Caki2 (cell line): ENCODE measurements at places on chromosomes 13 and 19.

GRCh38 chr13:105616333-105617075, 919.0 kb downstream of the EFNB2 start:
- DNase-seq: no peak

DNA sequence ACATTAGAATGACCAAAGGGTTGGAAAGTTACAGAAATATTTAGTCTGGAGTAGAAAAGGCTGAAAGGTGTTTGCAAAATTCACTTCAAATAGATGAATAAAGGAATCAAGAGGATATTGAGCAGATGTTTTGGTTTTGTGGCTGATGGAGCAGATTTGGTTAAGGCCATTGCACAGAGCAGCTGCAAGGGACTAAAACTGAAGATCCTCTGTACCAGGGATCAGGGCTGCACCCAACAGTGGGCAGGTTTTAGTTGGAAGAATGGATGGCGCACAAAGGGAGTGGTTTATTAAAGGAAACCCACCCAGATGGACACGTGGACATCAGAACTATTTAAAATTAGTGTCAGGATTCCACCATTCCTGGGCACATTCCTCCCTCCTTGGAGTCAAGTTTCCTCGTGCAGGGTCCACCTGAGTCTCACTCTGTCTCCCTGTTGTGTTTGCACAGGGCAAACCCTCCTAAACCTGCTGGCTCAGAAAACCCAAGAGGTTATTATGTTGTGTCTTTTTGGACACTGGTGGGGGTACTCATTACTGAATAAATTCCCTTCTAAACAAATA, 9.2 kb upstream of the UBAC2 start:
- DNase-seq: no peak

- no peak for DNase-seq
These were observed 131.5 kb upstream of the GJB6 start for GRCh38 chr13:20363603-20364002.

GRCh38 chr19:55304279-55304978, 20.6 kb downstream of the BRSK1 start:
- no peak for DNase-seq

DNA sequence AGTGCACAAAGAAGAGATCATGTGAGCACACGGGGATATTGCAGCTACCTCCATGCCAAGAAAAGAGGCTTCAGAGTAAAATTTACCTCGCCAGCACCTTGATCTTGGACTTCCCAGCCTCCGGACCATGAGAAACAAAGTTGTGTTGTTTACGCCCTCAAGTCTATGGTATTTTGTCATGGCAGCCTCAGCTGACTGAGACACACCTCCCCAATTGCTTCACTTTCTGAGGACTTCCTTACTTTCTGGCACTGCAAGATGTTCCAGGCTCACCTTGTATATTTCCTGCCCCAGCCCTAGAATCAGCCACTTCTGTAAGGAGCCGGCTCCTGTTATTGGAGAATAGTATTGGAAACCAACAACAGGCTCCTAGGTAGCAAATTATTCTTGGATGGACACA, 6.6 kb upstream of the CEBPG start:
- no peak for DNase-seq

DNA sequence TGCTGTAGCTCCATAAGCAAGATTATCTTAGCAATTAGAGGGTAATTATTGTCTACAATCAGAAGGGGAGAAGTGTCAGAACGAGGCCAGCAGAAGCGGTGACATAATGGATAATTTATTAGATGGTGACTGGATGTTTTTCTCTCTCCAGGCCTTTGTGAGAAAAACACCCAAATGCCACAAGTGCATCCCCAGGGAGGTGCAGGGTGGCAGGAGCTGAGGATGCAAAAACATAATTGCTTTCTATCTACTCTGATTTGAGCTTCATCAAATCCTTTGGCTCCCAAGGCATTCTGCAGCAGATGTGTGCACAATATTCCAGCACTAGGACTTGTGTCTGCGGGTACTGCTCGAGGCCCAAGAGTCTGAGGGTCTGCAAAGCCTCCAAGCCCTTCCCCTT, 220.1 kb upstream of the SERP2 start:
- DNase-seq: no peak

DNA sequence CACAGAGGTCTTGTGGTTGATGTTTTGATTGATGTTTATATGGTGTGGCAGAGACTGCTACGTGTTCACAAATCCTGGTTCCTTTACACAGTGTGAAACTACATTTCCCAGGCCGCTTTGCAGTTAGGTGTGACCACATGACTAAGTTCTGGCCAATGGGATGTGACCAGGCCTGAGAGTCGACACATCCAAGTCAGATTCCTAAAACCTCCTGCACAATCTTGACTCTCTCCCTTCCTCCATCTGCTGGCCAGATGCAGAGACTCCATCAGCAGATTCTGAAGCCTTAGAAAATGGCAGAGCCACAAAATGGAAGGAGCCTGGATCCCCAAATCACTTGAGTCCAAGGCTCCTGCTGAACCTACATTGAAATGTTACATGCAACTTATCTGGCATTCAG, 12.6 kb downstream of the CD37 start:
- peak; percentile 48 for DNase-seq

DNA sequence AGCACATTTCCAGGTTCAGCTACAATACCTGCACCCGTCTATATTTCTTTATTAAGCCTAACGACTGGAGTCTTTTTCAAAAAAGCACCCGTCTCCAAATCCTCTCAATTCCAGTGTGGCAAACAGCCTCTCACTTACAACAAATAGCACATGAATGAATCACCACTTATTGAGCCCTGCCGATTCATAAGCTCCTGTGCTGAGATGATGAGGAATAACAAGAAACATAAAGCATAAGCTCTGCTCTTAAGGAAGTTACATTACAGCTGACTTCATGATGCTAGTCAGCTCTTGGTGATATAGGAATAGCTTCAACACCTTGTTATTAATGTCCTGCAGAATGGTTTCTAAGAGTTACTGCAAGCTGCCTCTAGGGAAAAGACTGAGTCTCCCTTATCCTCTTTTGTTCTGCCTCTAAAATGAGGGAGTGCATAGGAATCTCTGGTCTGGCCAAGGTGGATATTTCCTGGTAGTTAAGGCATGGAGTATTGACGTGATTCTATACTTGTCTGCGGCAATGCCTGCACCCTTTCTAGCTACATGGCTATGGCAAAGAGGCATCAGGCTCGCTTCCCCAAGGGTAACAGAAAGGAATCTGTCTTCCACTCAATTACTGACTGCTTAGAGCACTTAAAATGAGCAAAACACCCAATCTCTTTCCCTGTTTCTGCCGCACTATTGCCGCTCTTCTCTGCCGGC, 195.7 kb downstream of the KLF12 start:
- DNase-seq: peak; percentile 0

GRCh38 chr19:45591004-45591637, 6.5 kb upstream of the OPA3 start:
- no peak for DNase-seq

DNA sequence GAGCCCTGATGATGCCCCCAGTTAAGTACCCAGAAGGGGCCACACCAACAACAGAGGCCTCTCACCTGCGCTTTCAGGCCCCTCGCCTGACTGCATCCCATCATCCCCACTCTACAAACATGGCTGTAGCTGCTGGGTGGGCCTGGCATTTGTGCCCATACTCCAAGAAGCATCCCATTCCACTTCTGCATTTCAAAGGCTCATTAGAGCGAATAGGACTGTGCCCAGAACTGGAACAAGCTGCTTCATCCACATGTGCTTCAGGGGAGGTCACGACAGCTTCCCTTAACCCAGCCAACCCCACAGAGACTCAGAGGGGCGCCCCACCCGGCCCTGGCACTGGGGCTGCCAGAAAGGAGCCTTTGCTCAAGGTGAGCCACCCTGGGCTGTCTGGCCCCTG, 156.9 kb downstream of the SIPA1L3 start:
- DNase-seq: no peak

- no peak for DNase-seq
These were observed 11.7 kb upstream of the TRIM13 start for GRCh38 chr13:49985129-49985528.

DNA sequence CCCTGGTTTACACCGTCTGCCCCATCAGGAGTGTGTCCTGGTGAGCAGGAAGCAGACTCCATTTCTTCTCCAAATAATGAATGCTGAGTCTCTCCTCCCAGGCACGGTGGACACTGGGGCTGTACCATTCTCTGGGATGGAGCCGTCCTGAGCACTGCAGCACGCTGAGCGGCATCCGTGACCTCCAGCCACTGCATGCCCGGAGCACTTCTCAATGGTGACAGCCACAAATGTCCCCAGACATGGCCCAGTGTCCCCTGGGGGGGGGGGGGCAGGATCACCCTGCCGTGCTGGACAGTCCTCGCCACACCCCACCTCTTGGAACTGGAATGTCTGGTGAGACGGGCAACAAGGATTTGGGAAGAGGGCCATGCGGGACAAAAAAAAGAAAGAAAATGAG, 37.4 kb downstream of the GNG7 start:
- DNase-seq: no peak

DNA sequence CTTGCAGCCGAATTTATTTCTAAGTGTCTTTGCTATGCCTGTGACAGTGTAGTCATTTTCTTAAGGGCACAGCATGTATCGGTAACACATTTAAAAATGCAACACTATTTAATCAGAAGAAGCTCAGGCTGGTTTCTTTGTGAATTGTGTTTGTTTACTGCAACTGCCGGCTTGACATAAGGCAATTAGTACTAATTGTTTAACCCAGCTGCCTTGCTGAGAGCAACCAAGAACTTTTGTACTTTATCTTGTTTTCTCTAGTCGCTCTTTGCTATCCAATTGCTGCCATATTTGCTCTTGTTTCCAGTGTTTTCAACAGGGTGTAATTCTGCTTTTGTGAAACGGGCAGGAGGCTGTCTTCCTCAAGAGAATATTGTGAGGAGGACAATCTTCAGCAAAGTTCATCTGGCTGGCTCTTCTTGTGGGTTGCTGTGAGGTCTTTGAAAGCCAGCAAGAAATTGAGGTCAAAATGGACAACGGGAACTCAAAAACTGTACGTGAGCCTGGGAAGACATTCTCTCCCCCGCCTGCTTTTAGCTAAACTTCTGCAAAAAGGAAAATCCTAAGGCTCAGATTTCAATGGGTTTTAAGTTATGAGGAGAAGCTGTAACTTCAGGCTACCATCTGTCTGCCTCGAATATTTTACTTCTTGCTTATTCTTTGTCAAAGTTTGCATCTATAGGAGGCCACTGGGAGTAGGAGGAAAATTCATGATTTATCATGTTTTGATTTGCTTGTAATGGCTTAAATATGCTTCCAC, 75.8 kb upstream of the TSHZ3 start:
- no peak for DNase-seq

GRCh38 chr19:46366620-46367292, 19.9 kb downstream of the PPP5C start:
- DNase-seq: no peak

DNA sequence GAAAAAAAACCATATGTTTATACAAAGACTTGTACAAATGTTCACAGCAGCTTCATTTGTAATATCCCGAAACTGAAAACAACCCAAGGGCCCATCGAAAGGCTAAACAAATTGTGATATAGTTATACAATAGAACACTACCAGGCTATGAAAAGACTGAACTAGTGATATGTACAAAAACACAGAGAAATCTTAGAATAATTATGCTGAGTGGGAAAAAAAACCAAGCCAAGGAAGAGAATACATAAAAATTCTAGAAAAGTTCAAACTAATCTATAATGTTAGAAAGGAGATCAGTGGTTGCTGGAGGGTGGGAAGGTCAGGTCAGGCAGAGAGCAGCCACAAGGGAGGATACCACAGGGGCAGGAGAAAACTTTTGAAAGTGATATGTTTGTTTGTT, 7.8 kb downstream of the PABPC3 start:
- no peak for DNase-seq

GRCh38 chr13:87274209-87274819, 396.9 kb upstream of the SLITRK5 start:
- peak; percentile 44 for DNase-seq

DNA sequence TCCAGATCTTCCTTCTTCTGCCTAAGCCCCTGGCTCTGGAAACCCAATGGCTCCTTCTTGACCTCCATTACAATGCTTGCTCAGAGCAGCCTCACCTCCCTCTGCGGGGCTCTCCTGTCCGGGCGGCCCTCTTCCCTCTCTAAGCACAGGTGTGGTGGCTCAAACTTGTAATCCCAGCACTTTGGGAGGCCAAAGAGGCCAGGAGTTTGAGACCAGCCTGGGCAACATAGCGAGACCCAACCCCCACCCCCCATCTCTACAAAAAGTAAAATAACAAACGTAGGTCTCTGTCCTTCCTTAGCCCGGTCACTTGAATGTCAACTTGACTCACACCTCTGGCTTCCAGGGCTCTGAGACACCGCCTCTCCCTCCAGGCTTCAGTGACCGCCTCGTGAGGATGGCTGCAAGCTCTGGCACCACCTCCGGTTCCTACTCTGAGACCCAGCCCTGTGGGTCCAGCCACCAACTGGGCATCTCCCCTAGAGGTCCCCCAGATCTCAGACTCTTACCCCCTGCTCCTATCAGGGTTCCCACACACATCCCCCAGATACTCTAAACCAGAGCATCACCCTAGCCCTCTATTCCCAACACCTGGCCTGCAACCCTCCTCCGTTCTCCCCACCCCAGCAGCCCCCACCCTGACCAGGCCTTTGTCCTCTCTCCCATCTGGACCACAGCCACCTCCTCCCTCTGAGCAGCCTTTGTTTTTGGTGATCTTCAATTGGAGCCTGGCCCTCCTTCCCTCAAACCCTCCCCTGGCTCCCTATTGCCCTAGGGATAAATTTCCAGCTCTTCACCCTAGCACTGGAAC, 4.7 kb upstream of the TLE2 start:
- no peak for DNase-seq
